ENCODE measurements at places on chromosomes 12 and 14.

DNA sequence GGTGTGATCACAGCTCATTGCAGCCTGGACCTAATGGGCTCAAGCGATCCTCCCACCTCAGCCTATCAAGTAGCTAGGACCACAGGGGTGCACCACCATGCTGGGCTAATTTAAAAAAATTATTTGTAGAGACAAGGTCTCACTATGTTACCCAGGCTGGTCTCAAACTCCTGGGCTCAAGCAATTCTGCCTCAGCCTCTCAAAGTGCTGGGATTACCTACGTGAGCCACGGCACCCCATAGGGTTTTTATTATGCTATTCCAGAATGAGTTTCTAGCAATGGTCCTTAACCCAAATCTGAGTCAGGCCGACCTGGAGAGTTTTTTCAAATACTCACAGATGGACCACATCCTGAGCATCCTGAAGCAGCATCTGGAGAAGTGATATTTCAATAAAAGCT is 159.8 kb downstream of the CPNE8 start:
- DNase-seq: no peak

GRCh38 chr12:52585066-52585465 is 11.4 kb upstream of the KRT74 start:
- no peak for DNase-seq

- DNase-seq: no peak
Measured at GRCh38 chr14:64507376-64508156, 3.0 kb downstream of the ZBTB1 start.

GRCh38 chr12:15698377-15698871 is 90.8 kb downstream of the EPS8 start:
- DNase-seq: no peak

DNA sequence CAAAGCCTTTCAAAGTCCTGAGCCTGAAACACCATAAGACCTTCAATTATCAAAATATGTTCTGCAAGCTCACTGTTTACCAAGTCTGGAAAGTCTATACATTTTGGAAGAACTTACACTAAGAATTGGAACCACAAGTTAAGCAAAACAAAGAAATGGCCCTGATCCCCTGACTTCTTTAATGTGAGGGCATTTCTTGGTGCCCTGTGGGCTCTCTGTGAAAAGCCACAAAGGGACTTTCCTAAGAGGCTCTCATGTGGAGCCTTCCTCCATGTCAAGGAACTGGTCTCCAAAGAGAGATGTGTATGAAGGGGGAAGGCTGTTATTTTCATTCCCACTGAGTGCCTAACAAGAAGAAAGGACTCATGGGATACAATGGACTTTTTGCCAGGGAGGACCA is 13.5 kb upstream of the MYH6 start:
- DNase-seq: no peak

DNA sequence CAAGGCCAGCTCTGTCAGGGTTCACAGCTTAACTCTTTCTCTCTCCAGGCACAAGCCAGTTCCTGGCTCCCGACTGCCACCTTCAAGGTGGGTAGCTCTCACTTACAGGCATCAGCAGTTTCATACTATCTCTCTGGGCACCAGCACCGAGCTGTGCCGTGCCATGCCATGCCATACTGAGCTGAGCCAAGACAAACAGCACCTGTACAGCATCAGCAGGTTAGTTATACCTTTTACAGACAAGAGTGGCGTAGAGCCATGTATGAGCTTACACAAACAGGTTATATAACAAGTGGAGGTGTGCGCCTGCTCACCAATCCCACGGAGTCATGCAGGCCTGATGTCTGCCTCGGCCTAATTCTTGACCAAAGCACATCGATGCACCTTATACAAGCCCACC is 1098.7 kb downstream of the AACS start:
- DNase-seq: no peak

DNA sequence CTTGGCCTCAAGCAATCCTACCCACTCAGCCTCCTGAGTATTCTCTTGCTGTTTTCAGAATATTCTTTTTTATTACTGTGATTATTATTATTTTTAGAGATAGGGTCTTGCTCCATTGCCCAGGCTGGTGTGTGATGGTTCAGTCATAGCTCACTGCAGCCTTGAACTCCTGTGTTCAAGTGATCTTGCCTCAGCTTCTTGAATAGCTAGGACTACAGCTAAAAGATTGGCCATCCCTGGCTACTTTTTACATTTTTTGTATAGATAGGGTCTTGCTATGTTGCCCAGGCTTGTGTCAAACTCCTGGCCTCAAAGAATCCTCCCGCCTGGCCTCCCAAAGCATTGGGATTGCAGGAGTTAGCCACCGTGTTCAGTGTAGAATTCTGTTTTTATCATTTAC is 73.3 kb downstream of the ERC1 start:
- no peak for DNase-seq

GRCh38 chr12:123485756-123486155 is 27.8 kb downstream of the SNRNP35 start:
- no peak for DNase-seq

GRCh38 chr12:6313326-6313940 is 3.0 kb downstream of the PLEKHG6 start:
- DNase-seq: no peak

DNA sequence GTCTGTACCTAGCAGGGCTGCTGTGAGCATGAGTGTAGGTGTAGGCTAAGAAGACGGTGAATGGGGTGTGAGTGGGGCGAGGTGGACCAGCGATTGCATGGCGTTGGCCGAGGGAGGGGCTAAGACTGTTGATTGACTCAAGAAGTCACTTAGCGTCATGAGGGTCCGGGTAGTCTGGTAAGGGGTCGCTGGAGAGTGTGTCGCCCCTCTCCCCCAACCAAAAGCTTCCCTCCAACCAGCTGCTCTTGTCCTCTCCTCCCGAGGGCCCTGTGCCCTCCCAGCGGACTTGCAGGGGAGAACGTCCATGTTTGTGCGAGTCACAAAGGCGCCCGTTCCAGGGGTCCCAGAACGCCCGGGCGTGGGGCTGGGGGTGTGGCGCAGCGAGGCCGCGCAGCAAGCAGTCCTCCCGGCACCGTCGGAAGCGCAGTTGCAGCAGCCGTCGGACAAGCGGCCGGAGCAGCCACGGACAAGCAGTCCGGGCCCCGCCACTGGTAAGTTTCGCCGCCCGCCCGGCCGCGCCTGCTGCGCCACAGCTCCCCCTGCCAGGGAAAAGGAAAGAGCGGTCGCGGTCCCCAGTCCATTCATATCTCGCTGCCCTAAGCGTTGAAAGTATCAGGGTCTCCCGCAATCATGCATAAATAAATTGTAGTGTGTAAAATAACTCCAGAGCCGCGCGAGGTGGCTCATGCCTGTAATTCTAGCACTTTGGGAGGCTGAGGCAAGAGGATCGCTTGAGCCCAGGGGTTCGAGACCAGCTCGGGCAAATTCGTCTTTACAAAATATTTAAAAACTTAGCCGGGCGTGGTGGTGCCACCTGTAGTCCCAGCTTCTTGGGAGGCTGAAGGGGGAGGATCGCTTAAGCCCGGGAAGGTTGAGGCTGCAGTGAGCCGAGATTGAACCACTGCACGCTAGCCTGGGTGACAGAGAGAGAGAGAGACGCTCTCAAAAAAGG is at the start of gene CCDC63:
Gene CCDC63 (plus strand): TSS at position 373 of the 952 bp plus-strand sequence. CDS start 5,968 bp downstream, outside the sequence.
- DNase-seq: peak; percentile 36

DNA sequence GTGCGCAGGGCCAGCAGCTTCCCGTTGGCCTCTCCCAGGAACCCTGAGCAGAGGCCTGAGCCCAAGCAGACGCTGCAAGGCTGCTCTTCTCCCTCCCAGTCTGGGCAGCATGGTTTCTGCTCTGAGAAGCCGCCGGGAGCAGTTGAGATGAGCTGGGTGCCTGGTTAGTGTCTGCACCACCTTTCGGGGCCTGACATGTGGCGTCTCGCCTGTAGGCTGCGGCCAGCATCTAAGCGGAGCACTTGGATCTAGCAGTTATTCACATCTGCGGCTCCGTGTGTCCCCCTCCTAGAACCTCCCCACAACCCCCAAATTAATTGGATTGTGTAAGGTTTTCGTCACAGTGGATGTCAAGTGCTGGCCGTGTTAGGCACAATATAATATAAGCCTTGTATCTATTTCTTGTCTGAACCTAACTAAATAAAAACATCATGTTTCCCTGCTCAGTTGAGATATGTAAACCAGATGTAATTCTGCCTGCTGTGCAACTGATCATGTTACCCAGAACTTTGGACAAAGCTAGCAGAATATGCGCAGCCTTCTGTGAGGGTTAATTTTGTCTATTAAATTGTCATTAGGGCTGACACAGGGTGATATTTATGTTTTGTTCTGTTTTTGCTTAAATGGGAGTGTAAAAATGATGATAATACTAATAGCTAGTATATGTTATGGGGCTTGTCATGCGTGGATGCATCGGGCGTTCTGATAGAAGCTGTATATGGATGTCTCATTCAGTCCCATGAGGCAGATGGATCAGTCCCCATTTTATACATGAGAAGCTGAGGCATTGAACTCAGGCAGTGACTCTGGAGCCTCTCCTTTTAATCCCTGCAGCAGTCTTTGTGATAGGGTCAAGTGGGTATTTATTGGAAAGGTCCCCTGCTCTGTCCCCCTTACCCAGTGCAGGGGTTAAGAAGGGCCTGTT is 45.8 kb downstream of the ELK3 start:
- no peak for DNase-seq

- no peak for DNase-seq
Measured at GRCh38 chr14:52730709-52731111, 744 bp downstream of the STYX start.

DNA sequence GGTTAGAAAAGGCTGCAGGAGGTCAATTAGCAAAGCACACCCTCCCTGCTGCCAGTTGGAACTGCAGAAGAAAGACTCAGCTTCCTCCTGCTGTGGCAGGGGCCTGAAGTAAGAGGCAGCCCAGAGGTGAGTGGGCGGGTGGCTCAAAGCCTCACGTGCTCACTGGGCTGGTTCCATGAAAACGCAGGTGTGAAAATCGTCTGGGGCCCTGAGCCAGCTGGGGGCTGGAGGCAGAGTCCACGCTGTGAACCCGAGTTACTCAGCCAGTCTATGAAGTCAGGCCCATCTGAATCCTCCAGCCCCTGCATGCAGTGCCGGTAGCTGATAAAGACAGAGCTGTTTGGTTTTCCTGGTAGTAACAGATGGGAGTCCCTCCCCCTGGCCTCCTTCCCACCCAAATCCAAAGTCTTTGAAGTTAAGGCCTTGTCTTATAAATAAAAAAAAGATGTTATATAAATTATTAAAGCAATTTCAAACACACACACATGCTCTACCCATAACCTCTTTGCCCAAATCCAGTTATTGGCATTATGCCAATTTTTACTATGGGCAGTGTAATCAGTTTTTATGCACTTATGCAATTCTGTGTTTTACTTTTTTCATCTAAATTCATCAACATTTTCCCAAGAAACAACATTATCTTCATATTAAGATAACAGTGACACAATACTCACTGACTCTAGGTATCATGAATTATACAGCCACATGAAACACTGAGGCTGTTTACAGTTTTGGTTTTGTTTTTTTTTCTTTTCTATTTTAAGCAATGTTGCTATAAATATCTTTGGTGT is 57.9 kb upstream of the PNMA1 start:
- no peak for DNase-seq

DNA sequence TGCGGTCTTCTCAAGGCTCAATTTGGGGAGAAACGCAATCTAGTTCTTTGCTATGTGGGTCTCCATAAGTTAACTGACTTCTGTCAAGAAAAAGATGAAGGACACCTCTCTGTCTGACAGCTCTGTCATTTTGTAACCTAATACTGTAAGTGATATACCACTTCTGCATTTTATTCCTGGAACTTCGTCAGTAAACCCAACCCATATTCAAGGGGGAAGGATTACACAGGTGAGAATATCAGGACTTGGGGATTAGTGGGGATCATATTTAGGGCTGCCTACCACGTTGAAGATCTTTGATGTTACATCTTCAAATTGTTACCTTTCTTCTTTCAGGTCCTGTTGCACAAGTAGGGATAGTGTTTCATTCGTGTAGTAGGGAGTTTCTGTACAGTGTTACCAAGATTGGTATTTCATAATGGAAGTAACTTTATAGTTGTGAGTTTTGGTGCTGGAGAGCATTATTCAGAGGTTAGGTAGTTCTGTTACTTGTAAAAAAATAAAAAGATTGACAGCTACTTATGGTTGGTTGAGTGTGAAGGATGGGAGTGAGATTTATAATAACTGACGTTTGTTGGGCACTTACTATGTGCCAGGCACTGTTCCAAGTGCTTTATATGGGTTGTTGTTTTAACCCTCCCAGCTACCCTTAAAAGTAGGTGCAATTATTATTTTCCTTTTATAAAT is 1.6 kb downstream of the TMEM260 start:
- DNase-seq: no peak

DNA sequence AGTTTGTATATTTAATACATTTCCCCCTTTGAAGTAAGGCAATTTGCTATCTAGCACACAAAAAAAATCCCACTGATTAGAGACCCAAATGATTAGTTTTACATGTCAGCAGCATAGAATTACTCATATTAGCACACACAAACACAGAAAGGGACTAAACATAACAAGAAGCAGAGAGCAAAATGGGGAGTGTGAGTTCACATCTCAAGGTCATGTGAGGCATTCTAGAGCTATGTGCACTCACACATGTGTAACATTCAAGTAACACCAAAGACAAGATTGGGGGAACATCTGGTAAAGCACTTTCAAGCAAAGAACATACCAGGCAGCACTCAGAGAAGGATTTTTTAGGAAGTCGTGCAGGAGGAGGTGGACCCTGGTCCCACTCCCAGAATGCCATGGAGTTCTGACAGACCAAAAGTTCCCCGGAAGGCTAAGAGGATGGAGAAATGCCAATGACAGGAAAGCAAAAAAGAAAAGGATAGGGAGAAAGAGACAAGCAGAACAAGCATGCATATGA is 105.8 kb upstream of the SINHCAF start:
- peak; percentile 6 for DNase-seq

DNA sequence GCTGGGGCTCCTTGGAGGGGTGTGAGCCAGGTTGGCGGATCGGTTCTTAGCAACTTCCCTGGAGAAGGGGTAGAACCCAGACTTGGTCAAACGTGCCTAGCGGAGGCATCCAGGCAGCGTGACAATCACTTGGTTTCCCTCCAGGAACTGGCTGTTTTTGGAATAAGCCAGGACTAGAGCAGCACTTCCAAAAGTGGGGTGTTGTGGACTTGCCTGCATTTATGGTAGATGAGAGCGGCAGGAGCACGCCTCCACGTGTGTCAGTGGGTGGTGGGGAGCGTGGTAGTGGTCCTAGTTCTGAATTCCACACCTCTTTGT is 2.8 kb downstream of the PRMT8 start:
- DNase-seq: no peak

DNA sequence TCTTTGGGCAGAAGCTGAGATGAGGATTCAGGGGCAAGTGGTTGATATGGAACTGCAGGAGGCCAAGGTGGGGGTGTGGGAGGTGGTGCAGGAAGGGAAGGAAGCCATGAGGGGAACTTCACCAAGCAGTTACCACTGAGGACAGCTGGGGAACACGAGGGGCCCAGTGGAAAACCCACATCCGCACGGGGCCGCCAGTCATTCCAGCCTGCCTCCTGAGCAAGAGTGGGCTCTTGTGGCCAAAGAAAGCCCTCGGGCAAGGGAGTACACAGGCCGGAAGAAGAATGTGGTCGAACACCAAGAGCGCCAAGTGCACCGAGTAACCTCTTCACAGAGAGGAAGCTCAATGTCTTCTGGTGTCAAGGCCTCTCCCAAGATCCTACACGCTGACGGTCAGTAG is 252.2 kb upstream of the FOXN3 start:
- DNase-seq: no peak

GRCh38 chr12:15733136-15733535 is 56.1 kb downstream of the EPS8 start:
- DNase-seq: no peak
